GF-D8 (cell line): ENCODE measurements at places on chromosomes 5 and 9.

GRCh38 chr9:34502891-34503290, 19.9 kb downstream of the ENHO start:
- no peak for DNase-seq

GRCh38 chr9:126564128-126564527, 49.6 kb upstream of the LMX1B start:
- peak; percentile 34 for DNase-seq

- DNase-seq, result no peak
These were observed 66.7 kb upstream of the PHF24 start for GRCh38 chr9:34891386-34891785.

DNA sequence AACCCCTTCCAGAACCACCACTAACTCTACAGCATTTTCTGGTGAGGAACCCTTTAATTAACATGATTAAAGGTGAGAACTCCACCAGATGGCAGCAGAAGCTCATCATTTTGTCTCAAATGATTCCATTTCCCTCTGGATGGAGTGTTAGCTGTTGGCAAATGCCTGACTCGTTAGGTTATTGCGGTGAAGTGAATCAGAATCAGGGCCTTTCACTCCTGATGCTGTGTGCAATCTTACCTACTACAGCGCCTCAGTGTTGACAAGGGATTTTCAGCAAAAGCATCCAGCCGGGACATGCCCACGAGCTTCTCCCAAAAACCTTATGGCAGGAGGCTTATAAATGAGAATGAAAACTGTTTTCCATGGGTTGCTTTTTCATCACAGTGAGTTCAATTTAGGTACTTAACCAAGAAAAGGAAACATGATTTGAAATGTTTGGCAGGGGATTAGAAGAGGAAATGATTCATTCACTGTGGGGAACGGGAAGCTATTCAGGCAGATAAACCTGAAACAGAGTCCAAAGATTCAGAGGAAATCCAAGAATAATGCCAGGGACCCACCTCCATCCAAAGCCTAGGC, 48.0 kb upstream of the CAST start:
- no peak for DNase-seq

DNA sequence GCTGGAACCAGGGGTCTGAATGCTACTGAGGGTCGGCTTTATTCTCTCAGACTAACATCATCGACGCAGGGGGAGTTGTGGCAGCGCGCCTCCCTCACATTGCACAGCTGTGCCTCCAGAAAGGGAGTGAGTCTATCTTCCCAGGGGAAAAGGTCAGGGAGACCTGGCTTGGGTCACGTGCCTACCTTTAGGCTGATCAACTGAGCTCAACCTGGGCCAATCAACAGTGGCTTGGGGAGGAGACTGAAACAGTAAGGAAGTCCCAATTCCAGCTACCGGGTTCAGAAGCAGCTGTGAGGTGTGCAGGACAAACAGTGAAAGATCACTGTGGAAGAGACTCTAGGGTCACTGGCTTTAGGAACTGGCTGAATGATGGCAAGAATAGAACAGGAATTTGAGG, 14.3 kb downstream of the SNX30 start:
- no peak for DNase-seq

DNA sequence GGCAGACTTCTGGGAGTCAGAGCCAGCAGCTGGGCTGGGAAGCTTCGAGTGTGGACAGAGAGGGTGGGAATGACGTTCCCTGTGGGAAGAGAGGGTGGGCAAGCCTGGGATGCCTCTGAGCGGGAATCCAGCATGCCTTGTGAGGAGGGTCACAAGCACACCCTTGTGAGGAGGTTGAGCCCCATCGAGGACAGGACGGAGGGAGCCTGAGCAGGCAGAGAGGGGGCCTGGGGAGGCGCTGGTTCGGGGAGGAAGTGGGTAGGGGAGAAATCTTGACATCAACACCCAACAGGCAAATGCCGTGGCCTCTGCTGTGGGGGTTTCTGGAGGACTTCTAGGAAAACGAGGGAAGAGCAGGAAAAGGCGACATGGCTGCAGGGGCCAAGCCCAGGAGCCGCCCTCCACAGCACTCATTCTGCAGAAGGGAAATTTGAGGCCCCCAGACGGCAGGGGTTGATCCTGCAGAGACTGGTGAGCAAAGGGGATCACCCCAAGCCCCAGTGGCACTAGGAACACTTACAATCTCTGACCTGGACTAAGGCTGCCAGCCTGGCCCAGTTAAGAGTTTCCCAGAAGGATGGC, 1.1 kb upstream of the IL13 start:
- DNase-seq, result no peak
